ENCODE measurements at places on chromosomes 12 and 14.

GRCh38 chr14:93007225-93007997, 84.5 kb downstream of the CHGA start:
- no peak for DNase-seq

- no peak for DNase-seq
Observed at GRCh38 chr14:105180592-105181548, at the start of gene NUDT14. TSS of gene NUDT14 (minus strand) at chr14:105181312. CDS start at chr14:105181209, 103 bp downstream.

- no peak for DNase-seq
Observed at GRCh38 chr14:51872396-51872795, 12.0 kb downstream of the GNG2 start.

DNA sequence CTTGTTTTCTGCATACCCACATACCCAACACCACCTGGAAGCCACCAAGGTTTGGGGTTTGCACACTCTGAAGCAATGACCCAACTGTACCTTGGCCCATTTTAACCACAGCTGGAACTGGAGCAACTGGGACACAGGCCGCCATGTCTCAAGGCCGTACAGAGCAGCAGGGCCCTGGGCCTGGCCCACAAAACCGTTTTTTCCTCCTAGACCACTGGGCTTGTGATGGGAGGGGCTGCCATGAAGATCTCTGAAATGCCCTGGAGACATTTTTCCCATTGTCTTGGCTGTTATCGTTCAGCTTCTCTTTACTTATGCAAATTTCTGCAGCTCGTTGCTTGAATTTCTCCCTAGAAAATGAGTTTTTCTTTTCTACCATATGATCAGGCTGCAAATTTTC, 96.7 kb upstream of the PLEKHA5 start:
- no peak for DNase-seq

- no peak for DNase-seq
Observed at GRCh38 chr14:90659156-90659555, 157.1 kb downstream of the TTC7B start.

Measured in chondrocyte (in vitro differentiated cells).